ENCODE measurements at places on chromosomes 2 and 18. TPM values are rescaled to one million over a fixed set of nuclear protein-coding genes. Genes with fewer than 3 reads are reported as not detected.

The SDC1 gene
- polyA plus RNA-seq: 49.1 TPM

The BMP10 gene
- not detected for polyA plus RNA-seq

The PLEKHH2 gene
- 4.4 TPM for polyA plus RNA-seq

The SLC19A3 gene
- polyA plus RNA-seq: 0.90 TPM

The NDC80 gene
- polyA plus RNA-seq: 8.8 TPM

The IL1A gene
- not detected for polyA plus RNA-seq

The KCNG2 gene
- polyA plus RNA-seq: 0.13 TPM

The ANKRD29 gene
- polyA plus RNA-seq: 5.0 TPM

The OSR1 gene
- polyA plus RNA-seq: 23.7 TPM

The DTNA gene
- 49.5 TPM for polyA plus RNA-seq

The ZC3H6 gene
- polyA plus RNA-seq: 4.3 TPM

The FAM124B gene
- polyA plus RNA-seq: 7.4 TPM

The XRCC5 gene
- polyA plus RNA-seq: 162 TPM

The SPP2 gene
- polyA plus RNA-seq: not detected

The GALNT5 gene
- polyA plus RNA-seq: 3.2 TPM

The UXS1 gene
- polyA plus RNA-seq: 45.3 TPM

The GRHL1 gene
- polyA plus RNA-seq: 1.2 TPM

The SERPINB2 gene
- polyA plus RNA-seq: 0.23 TPM

The CDKL4 gene
- not detected for polyA plus RNA-seq

The STPG4 gene
- polyA plus RNA-seq: not detected

The CHRNA1 gene
- 114 TPM for polyA plus RNA-seq

The MYCN gene
- 11.9 TPM for polyA plus RNA-seq

The KHK gene
- 2.3 TPM for polyA plus RNA-seq

The CNGA3 gene
- polyA plus RNA-seq: 0.66 TPM

The M1AP gene
- 0.21 TPM for polyA plus RNA-seq

The HOXD9 gene
- 11.5 TPM for polyA plus RNA-seq

The GALR1 gene
- 0.03 TPM for polyA plus RNA-seq

The APOB gene
- 0.06 TPM for polyA plus RNA-seq

The SERPINB10 gene
- not detected for polyA plus RNA-seq

The LINC00305 gene
- not detected for polyA plus RNA-seq

The AMER3 gene
- polyA plus RNA-seq: not detected
